CD4-positive, alpha-beta T cell treated with Interleukin-4 for 4 hours (primary cell): ENCODE measurements at places on chromosomes 7 and 10.

- no peak for DNase-seq
Observed at GRCh38 chr7:74051629-74052410, 23.8 kb downstream of the ELN start.

GRCh38 chr10:122144199-122144598 is 126.9 kb upstream of the BTBD16 start:
- no peak for DNase-seq

- DNase-seq = no peak
Observed at GRCh38 chr7:19061331-19061730, 56.1 kb downstream of the TWIST1 start.

- DNase-seq = no peak
Observed at GRCh38 chr10:80642661-80643060, 105.0 kb downstream of the SH2D4B start.

DNA sequence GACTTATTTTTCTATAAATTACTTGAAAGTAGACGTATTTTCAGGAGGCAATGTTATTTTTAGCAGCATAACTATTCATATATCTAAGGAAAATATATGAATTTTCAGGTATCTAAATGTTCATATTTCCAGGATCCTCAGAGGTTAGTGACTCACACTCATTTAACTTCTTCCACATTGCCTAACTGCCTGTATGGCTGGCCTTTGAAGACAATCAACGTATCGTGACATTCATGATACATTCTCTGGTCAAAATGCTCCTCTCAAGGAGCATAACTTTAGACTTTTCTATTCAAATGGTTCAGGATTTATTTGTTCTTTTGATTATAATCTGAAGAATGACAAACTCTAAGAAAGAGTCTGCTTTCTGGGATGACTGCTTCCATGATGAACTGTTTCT is 89.3 kb downstream of the SEMA3C start:
- DNase-seq = no peak
